ENCODE measurements at places on chromosomes 6 and 20.
A peak's percentile ranks its signal among the peaks of the same experiment; 100 is the strongest.

DNA sequence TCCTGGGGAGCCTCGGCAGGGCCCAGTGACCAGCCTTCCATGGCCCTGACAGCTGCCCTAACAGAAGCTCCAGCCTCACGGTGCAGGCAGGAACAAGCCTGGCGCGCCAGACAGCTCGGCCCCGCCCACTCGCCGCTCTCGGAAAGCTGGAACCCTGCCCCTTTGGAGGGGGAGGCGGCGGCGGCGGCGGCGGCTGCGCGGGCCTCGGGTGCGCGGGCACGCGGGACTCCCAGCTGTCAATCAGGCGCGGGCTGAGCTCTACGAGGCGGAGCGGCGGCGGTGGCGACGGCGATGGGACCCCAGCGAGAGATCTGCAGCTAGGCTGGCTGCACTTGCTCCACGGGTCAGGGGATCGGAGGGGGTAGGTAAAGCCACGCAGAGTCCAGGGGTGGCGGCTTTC lies at the start of gene NRSN1:
NRSN1 (plus strand) TSS at position 236 of the 400 bp plus-strand sequence. CDS start 8,113 bp downstream, outside the sequence.
- no peak for DNase-seq

DNA sequence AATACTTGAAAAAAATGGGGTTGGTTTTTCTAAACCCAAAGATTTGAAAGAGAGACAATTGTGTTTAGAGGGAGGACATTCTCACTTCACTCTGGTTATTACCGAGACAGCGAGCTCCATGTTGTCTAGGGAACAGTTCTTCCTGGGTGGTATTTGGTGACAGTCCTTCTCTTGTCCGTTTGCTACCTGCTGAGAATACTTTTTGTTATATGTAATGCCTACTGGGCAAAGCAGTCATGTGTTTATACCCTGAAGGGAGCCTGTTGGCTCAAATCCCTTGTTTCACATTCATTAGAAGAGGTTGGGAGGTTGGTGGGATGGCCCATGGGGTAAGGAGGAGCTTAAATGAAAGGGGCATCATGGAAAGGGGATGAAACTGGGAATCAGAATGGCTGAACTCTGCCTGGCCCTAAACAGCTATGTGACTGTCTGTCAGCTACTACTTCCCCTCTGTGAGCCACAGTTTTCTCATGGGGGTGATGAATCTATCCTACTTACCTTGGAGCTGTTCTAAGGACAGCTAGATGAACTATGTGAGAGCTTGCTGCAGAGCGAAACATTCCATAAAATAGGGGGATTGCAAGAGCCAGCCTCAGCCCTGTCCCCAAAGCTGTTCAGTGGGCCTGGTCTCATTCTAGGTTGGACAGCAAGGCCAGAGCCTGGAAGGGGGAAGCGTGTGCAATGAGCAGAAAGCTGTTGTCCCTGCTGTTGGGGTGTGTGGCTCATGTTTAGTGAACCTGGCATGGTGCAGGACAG lies 43.5 kb downstream of the FNDC1 start:
- no peak for DNase-seq

DNA sequence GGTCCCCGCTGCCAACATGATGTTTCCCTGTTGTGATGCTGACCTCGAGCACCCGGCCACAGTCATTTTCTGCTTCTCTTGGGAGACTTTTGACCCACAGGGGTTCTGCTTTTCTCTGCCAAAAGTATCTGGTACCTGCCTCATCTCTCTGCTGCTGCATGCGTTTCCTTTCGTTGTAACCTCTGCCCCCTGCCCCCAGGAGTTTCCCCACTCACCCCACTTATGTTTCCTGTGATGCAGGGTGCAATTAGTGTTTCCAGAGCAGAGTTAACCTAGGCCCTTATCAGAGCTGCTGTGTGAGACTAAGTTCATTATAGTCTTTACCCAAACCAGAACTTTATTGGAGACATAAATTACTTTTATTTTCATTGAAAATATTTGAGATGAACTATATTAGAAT lies 65.2 kb upstream of the EDN3 start:
- DNase-seq, result no peak

DNA sequence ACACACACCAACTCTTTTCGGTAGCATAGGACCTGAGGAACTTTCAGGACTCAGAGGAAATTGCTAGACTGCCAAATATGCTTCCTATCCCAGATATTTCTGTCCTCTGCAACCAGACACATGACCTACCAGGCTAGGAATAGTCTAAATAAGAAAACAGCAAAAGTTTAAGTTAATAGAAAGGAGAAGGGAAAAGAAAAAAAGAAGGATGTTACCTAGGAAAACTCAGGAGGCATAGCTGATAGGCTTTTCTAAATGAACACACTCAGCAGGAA lies 74.6 kb downstream of the MAP3K5 start:
- no peak for DNase-seq

DNA sequence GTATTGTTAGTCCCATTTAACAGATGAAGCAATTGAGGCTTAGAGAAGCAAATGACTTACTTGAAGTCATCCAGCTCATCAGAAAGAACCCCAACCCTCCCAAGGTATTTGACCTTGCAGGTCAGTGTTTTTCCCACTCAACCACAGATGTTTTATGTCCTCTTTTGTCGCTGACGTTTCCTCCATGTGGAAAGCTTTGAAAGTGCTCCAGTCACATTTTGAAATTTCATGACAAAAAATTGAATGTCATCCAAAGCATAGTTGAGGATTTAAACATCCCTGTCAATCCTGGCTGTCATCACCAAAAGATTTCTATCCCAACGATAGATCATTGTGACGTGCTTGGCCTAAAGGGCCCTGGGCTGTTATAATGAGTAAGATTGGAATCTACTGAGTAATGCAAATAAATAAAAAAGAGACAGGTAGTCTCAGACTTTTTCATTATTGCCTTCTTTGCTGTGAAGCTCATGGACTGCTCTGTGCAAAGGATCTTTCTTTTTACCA lies 102.7 kb downstream of the TSHZ2 start:
- no peak for DNase-seq

DNA sequence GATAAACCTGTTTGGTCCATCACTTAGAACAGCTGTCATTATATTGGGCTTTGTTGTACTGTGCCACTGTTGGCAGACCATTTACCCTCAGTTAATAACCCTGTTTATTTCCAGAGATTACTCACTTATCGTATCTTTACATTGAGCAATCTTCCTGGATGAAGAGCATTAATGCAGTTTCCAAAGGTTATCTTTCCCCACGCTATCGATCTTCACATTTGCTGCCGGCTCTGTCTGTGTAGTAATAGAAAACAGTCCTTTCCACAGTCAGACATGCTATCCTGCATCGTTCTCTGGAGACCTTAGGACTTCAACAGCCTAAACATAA lies 27.4 kb downstream of the GHRH start:
- no peak for DNase-seq

GRCh38 chr20:17803765-17804164 lies 104.0 kb downstream of the BANF2 start:
- no peak for DNase-seq

DNA sequence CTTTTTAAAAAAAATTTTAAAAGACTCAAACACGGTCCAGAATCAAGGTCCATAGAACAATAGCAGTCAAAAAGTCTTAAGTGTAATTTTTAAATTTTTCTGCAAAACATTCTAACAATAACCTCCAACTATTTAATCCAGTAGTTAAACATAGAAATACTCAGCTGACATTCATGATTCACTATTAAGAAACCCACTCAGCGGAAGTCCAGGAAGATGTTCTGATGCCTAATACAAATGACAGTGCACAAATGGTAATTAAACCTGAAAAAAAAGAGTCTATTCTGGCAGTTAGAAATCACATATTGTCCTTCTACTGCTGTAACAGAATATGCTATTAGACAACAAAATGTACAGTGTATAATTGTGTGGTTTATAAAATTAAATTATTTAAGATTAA lies 128.2 kb upstream of the BMP5 start:
- DNase-seq, result no peak

- DNase-seq, result no peak
Measured at GRCh38 chr20:50659975-50660670, 31.2 kb downstream of the RIPOR3 start.

GRCh38 chr20:36924167-36925045 lies 27.1 kb downstream of the SAMHD1 start:
- no peak for DNase-seq

- no peak for DNase-seq
Measured at GRCh38 chr6:16130437-16130891, 1.6 kb downstream of the MYLIP start.

DNA sequence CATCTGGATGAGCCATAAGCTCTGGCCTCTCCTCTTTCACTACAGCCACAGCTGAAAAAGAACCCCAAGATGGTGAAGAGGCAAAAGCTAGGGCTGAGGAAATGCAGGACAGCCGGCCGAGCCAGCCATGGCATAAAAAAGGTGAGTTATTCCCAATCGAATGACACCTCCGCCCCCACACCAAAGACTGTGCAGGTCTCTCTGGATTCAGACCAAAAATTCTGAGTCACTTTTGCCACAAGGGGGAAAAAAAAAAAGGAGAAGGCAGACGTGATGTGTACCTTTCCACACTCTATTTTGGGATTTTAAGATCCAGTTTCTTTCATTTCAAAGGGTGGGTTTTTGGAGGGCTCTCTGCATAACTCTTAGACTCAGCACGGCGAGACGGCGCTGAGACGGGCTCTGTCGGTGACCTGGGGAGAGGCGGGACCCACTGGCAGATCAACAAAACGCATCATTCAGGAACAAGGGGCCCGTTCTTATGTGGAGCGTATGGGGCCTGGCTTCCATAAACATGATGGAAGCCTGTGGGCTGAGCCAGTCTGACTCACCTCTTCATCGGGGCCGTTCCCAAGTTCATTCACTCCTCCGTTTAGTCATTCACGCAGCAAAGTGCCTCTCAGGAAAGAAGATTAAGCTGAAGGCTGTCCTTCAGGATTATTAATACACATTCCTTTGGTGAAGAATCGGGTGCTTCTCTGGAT lies 54.8 kb downstream of the NFATC2 start:
- peak; percentile 42 for DNase-seq

DNA sequence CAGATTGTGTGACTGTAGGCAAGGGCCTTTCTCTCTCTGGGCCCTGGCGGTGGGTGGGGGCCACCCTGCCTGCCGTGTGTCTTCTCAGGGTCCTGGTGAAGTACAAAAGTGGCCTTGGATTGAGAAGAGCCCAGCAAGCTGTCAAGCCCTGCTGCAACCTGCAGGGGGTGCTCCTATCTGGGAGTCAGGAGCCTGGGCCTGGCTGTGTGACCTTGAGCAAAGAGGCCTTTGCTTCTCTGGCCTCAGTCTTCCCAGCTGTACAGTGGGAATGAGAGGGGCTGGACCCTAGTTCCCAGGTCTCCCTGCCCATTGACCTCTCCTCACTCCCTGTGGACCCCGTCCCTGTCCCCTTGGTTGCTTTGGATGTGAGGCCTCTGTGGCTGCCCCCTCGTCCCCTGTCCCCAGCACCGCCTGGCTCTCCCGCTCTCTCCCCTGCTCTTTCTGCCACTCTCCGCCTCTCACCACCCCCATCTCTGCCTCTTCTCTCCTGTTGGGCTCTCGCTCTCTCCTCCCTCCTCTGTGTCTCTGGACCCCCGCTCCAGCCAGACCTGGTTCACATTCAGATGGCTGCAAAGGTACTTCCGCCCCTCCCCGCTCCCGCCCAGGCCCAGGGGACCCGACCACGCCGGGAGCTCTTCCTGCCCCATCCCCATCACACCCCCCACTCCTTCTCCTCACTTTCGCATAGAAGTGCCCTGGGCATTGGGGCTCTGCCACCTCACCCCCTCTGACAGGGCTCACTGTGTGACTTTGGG lies 46.7 kb downstream of the SRC start:
- no peak for DNase-seq

DNA sequence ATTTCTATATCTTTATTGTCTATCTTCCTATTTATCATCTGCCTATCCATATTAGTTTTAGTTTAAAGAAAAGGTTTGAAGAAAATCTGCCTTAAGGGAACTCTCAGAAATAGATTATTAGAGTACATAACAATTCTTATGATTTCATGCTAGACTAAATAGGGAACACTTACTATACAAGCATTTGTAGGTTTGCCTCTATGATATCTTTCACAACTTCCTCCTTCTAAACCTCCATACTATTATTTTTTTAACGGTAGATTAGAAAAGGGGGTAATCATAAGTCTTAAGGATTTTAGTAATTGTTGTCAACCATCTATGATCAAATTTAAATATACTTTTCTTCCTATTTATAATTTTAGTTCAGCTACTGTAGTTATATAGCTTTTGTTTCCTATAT lies 11.6 kb upstream of the DSE start:
- DNase-seq, result no peak

DNA sequence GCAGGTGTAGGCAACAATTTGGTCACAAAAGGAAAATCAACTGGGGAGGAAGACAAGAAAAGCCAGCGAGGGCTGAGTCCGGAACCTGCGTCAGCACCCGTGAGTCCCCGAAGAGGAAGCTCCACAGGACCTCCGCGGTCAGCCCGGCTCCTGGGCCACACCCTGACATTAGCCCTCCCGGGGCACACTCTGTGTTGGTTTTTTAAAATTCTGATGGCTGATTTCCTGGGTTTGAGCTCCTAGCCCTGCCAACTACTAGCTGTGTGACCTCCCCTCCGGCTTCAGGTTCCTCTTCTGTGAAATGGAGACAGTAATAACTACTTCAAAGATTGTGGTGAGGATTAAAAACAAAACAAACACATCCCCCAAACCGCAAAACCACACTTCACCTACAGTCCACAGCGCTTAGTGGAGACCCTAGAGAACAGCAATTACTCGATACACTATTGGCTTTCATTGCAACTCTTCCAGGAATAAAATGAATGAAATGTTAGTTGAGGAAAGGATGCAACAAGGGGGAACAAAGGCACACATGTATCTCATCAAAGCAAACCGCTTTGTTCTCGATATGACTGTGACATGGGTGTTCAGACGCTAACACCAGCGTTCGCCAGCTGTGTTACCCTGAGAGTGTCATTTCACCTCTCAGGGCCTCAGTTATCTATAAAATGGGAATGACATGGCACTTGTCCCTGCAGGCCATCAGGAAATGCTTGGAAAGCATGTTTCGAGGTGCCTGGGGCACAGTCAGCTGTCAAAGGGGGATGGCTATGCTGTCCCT lies 985 bp downstream of the ZBP1 start:
- DNase-seq, result no peak

GRCh38 chr6:161151059-161151645 lies 122.7 kb downstream of the AGPAT4 start:
- no peak for DNase-seq

DNA sequence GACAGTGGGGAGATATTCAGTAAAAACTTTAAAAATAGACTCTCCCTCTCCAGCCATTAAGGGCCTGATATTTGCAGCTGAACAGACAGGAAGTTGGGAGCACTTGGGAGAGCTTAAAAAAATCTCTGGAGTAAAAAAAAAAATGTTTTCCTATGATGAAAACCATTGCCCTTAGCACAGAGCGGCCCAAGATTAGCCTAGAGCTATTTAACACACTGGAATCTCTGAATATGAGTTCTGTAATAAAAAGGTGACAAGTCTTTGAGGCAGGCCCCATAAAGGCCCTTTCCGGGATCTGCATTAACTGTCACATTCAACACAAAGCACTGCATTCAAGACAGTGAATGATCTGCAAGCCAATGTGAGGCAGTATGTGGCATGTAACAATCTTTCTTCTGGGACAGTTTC lies 393.7 kb downstream of the ZFAND3 start:
- DNase-seq, result no peak

DNA sequence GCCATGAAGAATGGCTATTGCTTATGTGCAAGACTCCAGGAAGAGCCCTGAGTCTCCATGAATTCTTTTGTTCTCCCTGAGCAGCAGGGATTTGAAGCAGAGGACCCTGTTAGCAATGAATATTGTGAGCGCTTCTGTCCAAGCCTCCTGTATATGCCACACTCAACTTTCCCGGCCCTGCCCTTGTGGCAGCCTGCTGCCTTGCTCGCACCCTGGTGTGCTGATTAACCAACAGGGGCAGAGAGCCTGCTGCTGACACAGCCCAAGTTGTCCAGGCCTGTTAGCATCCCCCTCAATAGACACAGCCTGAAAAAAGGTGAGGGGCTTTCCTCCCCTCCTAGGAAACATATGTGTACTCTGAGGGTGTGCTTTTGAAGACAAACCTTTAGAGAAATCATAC lies 131.4 kb downstream of the BMP2 start:
- no peak for DNase-seq

Measured in AG09309 (cell line).